ENCODE measurements at places on chromosomes 16 and 17. TPM values are rescaled to one million over a fixed set of nuclear protein-coding genes. Genes with fewer than 3 reads are reported as not detected.
A peak's percentile ranks its signal among the peaks of the same experiment; 100 is the strongest.

CENPN gene
- 13.7 TPM for total RNA-seq

FOXF1 gene
- not detected for total RNA-seq

IRX5 gene
- total RNA-seq: 0.35 TPM

RABEP2 gene
- 11.6 TPM for total RNA-seq

SLC13A2 gene
- total RNA-seq: not detected

DNA sequence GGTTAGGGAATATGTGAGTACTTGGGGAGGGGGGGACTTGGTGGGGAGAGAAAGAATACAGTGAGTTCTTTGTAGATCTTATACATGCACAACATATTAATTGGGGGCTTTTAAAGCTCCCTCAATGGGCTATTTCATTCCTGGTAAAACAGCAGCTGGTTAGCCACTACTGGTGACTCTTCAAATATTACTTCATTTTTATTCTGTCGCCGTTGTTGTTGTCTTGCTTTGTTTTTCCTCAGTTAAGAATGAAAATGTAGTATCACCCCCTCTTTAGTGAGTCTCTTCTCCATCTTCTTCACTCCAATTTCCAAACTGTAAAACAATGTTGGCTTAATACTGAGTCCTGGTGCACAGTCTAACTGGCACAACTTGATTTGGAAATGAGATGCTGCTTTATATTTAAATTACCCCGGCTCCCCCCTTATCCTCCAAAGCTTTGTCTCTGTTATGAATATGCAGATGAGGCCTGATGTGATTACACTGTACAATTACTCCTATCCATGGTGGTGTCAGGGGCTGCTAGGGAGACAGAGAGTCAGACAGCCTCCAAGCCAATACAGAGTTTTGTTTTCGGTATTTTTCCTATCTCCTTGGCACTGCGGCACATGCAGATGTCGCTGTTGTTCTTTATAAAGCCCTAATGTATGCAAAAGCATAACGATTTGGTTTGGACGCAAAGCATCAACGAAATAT is 256.9 kb upstream of the PMFBP1 start:
- DNase-seq: no peak

DNA sequence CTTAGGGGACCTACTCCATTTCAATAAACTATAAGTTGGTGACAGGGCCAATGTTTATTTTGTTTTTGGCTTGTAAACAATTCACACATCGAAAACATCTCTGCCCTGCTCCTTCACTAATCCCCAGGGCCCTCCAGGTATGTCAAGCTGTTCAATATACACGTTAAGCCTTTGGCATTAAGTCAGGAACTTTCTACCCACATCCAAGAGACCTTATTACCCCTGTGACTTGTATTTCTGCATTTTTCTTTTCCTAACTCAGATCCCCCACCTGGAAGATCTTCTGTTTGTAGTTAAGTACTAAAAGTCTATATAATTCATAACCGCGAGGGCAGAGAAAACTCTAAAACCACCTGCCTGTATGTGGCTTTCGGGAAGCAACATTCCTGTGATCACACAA is 106.8 kb upstream of the AXIN2 start:
- no peak for DNase-seq

DNA sequence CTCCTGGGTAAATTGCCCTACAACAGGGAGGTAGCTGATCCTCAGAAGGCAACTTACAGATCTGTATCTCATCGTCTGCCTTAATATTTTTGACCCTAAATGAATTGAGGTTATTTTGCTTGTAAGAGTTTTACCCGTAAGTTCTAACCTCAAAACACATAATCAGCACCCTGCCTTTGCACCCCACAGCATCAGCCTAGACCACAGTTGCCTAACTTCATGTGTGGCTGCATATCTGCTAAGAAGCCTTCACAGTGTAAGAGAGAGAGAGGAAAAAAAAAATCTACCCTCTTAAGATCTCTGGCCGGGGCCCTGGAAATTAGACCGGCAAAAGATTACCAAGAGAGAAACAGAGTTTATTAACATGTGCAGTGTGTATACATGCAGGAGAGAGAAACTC is 76.9 kb downstream of the ARHGAP44 start:
- DNase-seq: no peak

DNA sequence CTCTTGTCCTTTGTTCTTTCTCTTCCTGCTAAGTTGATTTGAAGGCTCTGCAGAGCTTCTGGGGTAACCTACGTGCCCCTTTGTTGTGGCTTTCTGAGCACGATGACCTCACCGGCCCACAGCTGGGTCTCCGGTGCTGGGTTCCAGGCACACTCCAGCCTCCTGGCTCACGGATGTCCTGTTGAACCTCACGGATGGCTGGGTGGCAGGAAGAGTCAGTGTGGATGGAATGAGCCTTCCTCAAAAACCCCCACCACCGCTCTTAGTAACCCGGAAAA is 116.0 kb downstream of the SOCS1 start:
- no peak for DNase-seq

DNA sequence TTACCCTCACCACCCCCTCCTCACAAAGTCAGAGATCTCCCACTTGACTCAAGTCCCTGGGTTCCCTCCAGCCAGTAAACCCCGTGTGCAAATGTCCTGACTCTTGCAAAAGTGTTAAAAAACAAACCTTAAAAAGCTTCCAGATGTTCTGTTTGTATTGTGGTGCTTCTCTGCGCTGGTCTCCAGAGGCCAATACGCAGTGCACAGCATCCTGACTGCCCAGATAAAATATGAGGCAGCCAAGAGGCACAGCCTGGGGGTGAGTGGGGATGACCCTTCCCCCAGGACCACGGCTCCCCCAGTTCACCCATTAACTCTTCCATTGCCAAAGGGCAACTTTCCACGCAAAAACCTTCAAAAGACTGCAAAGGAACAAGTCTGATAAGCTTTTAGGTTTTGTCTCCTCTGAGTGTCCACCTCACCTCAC is 291.8 kb downstream of the SOX9 start:
- DNase-seq: peak; percentile 78

DNA sequence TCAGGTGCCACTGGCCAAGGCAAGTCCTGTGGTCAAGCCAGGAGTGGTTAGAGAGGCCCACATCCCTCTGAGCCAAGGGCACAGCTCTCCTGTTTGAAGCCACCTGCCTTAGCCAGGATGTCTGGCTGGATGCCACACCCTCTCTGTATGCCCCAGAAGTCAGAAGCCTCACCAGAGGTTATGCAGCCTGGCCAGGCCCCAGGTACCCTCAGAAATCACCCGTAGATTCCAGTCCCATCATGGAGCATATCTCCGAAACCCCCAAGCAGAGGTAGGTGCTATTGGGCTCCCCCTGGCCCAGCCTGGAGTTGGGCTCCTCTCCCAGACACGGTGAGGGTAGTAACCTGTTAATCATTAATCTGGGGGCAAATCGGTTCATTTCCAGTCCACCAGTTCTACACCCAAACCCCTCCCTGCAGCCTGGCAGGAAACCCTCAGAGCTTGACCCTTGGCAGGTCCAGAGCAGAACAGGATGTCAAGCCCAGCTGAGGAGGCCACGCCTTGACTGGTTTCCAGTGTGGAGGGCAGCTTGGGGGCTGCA is 60.6 kb upstream of the TMEM97 start:
- DNase-seq: no peak

- peak; percentile 43 for DNase-seq
Observed at GRCh38 chr17:2828397-2829038, 32.3 kb downstream of the RAP1GAP2 start.

GRCh38 chr17:46117850-46118696 is 75.2 kb downstream of the KANSL1 start:
- DNase-seq: no peak

- DNase-seq: no peak
Observed at GRCh38 chr17:17595755-17596154, 4.2 kb upstream of the PEMT start.

DNA sequence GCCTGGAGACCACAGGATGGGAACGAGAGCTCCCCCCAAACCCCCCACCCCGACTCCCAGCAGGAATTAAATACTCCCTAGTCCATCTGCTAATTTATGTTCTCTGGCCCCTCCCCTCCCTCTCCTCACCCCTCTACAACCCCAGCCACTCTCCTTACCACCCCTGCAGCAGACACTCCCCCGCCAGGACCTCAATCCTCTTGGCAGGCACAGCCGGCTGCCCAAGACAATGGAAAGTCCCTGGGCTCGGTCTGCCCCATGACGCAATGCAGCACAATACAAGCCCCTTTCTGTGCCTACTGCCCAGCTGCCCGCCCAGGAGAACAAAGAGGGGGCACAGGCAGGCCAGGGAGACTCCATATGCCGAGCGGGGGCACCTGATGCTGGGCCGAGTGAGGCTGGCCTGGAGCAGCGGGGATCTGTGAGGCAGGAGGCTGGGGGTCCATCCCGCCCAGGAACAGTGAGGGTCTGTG is 30.3 kb upstream of the CDC42EP4 start:
- DNase-seq: peak; percentile 90

- no peak for DNase-seq
Observed at GRCh38 chr16:89326721-89327120, 109.2 kb downstream of the ZNF778 start.

- DNase-seq: no peak
Observed at GRCh38 chr17:82010575-82011525, 11.8 kb downstream of the CENPX start.

DNA sequence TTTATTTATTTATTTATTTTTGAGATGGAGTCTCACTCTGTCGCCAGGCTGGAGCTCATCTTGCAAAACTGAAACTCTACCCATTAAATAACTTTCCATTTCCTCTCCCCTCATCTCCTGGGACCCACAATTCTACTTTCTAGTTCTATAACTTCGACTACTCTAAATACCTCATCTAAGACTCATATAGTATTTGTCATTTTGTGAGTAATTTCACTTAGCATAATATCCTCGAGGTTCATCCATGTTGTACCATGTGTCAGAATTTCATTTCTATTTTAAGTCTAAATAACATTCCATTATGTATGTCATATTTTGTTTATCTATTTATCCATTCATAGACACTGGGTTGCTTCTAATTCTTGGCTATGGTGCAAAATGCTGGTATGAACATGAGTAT is 5.1 kb upstream of the NT5M start:
- DNase-seq: peak; percentile 40

GRCh38 chr17:27892542-27892865 is 661 bp downstream of the LYRM9 start:
- no peak for DNase-seq

DNA sequence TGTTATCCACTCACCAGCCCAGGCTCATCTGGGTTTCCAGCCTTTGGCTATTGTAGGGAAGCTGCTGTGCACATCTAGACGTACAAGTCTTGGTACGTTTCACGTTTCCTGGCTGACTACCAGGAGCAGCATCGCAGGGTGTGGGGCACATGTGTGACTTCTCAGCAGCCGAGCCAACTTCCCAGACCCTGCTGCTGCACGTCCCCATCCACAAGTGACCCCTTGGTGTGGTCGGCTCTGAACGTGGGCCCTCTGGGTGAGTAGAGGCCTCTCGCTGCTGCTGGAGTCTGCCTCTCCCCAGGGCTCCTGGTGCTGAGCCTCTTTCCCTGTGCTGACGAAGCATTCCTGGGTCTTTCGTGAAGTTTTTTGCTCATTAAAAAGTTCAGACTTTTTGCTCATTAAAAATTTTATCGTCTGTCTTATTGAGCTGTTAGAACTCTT is 70.2 kb upstream of the ZNF750 start:
- no peak for DNase-seq

- DNase-seq: peak; percentile 81
Observed at GRCh38 chr17:30524847-30525246, 47.6 kb downstream of the GOSR1 start.

GRCh38 chr16:86874141-86874540 is 295.8 kb downstream of the FOXL1 start:
- no peak for DNase-seq

All from muscle of leg (tissue), 16 donors.